Upper lobe of right lung (tissue), 1 donor: ENCODE measurements at places on chromosomes 5 and 9. TPM values are rescaled to one million over a fixed set of nuclear protein-coding genes. Genes with fewer than 3 reads are reported as not detected.

Gene ASPN
- 7.5 TPM for total RNA-seq

DNA sequence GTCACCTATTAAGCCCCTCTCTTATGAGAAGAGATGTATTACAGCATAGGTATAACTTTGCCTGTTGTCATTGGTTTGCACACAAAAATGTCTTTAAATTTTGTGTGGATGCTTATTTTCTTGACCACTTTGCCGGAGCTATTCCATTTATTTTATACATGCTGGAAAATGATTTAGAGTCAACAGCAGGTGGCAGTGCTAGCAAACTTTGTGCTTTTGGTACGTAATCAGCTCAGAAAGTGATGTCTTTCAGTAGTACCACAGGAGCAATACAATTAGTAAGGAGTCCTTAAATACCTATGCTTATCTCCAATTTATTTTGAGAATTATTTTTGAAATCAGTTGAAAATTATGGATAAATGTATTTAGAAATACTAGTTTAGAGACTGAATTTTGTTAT, 19.8 kb upstream of the NUDT12 start:
- no peaks in the 10 kb centered on the region for H3K27me3 ChIP-seq
- H3K4me1 ChIP-seq, result no peaks in the 10 kb centered on the region
- no peak overlapping the region for H3K4me3 ChIP-seq
- H3K27ac ChIP-seq, result no peak overlapping the region

GRCh38 chr9:91028166-91028827, 226.7 kb downstream of the SYK start:
- DNase-seq, result no peak
- H3K27me3 ChIP-seq, result no peaks in the 10 kb centered on the region
- no peaks in the 10 kb centered on the region for H3K4me1 ChIP-seq
- no peak overlapping the region for H3K27ac ChIP-seq
- H3K4me3 ChIP-seq, result no peak overlapping the region

- no peak for DNase-seq
- H3K27ac ChIP-seq, result no peak overlapping the region
- H3K4me1 ChIP-seq, result no peaks in the 10 kb centered on the region
- H3K27me3 ChIP-seq, result no peaks in the 10 kb centered on the region
- H3K4me3 ChIP-seq, result no peak overlapping the region
Observed at GRCh38 chr9:3008091-3008490, 164.2 kb upstream of the PUM3 start.

GRCh38 chr9:128940271-128940921, 7.0 kb downstream of the DOLK start:
- no peak overlapping the region for H3K4me3 ChIP-seq
- H3K27me3 ChIP-seq, result no peaks in the 10 kb centered on the region
- H3K27ac ChIP-seq, result peak overlapping the region; percentile 6
- peaks cover 7% of the 10 kb centered on the region for H3K4me1 ChIP-seq
- DNase-seq, result peak; percentile 32
- H3K36me3 ChIP-seq, result peaks cover under 1% of the 10 kb centered on the region

DNA sequence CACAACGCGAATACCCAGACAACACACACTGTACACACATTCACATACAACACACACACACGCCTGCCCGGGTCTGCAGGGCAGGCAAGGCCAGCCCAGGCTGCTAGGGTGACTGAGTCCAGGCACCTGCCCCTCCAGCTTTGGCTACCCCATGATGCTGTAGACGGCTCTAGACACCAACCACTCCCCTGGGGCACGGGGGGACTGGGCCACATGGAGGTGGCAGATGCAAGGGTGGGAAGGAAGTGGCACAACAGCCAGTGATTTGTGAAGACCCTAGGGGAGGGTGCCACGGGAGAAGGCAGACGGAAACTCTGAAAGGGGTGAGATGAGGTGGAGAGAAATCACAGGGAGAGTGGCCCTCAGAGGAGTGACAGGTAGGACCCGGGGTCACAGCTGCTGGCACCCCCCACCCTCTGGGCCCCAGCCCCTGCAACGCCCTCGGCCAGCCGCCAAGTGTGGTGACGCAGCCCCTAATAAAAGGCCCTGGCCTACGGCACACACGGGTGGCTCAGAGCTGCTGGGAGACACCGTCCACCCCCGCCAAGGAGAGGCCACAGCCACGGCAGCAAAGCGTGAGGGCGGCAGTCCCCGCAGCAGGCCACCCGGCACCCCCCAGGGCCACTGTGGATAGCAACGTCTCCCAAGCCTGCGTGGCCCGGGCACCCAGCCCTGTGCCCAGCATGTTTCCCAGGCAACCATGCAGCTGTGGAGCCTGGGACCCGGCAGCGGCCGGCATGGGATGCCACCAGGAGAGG, 6.6 kb upstream of the CCDC187 start:
- H3K4me1 ChIP-seq, result no peaks in the 10 kb centered on the region
- H3K27ac ChIP-seq, result no peak overlapping the region
- no peak overlapping the region for H3K4me3 ChIP-seq
- no peaks in the 10 kb centered on the region for H3K36me3 ChIP-seq
- DNase-seq, result no peak

DNA sequence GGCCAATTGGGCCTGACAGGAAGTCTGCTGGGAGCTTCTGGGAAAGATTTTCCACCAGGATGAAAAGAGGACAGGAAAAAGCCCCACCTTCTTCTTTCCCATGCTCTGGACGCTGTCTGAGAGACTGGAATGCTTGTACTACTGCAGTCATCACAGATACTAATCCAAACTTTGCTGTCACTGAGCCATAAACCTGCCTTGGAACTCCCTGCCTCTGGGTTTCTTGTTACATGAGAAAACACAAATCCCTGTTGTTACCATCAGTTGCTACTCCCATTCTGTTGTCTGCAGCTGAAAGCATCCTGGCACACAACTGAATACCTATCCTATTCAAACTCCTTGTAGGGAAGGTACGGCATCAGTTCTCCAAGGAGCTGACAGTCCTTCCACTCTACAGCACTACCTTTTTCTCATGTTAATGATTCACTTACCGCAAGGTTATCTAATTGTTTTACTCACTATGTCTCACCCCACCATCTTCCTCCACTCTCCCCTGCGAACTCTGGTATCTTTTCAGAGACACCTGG, 167.5 kb downstream of the CDK5RAP2 start:
- H3K4me3 ChIP-seq, result no peak overlapping the region
- no peaks in the 10 kb centered on the region for H3K27me3 ChIP-seq
- no peak for DNase-seq
- H3K36me3 ChIP-seq, result peaks cover 56% of the 10 kb centered on the region

DNA sequence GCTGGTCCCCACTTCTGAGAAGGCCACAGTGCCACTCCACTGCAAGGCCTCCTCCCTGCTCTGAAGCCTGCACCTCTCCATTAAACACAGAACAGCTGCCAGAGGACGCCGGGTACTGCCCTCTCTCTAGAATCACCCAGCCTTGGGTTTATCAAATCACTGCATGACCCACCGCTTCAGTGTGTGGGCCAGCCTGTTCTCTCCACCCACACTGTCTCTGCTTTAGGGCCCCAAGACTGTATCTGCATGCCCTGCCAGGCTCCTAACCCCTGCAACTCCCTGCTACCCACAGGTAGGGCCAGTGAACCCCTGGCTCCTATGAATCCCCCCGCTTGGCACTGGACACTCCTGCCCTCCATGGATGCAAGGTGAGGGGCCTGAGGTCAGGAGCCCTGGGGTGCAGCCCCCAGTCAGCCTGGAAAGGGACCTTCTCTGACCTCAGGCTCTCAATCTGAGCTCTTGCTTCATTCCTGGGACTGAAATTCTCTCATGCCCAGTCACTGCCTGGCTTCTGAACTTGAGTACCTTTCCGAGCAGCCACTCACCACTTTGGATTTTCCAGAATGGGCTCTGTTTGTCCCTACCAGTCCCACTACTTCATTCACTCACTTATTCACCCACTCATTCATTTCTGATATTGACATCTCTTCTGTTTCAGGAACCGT, 206.3 kb downstream of the GABBR2 start:
- no peaks in the 10 kb centered on the region for H3K36me3 ChIP-seq
- H3K4me1 ChIP-seq, result peaks cover 7% of the 10 kb centered on the region
- no peak overlapping the region for H3K4me3 ChIP-seq
- H3K27me3 ChIP-seq, result no peaks in the 10 kb centered on the region
- peak overlapping the region; percentile 70 for H3K27ac ChIP-seq

Gene FRRS1L
- total RNA-seq, result 0.09 TPM

Gene SLC34A3
- 0.23 TPM for total RNA-seq

Gene KIF4B
- total RNA-seq, result 0.17 TPM

DNA sequence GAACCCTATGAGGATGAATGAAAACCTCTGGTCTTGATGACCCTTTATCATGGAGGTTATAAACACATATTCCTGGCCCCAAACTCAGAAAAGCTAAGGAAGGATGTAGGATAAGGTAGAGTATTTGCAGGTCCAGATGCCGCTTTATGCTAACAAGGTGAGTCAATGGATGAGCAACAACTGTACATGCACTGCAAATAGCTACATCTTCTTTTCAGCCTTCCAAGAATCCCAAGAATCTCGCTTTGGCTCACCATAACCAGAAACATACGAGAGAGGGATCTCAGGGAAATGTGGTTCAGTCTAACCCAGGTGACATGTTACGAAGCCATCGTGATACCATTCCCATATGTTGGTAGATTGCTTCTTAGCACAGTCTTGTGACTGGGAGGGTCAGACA, 152.3 kb upstream of the ANKH start:
- no peak for DNase-seq
- no peaks in the 10 kb centered on the region for H3K36me3 ChIP-seq
- no peak overlapping the region for H3K27ac ChIP-seq
- H3K4me3 ChIP-seq, result no peak overlapping the region
- H3K27me3 ChIP-seq, result peaks cover 3% of the 10 kb centered on the region

DNA sequence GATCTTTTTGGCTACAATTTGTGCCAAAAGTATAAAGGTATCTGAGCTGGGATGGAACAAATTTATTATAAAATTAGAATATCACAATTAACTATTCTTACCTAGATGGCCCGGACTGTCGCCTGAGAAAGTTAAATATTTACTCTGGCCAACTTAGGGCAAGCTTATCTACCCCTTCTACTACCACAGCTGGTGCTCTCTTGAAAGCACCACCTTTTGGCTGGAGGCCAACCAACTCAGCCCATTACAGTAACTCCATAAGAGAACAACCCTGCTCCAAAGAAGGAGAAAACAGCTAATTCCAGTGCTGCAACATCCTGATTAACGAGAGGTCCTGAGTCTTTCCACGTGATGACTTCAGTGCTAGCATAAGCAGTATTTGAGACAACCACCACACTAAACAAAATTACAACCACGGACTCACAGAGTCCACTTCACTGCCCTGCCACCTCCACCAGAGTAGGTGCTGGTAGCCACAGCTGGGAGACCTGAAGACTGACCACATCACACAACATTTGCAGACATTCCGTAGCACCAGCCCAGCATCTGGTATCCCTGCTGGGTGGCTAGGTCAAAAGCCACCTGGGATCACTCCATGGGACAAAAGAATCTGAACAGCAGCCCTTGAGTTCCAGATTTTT, 43.2 kb downstream of the RGMB start:
- no peak overlapping the region for H3K4me3 ChIP-seq
- DNase-seq, result peak; percentile 73
- no peak overlapping the region for H3K27ac ChIP-seq
- no peaks in the 10 kb centered on the region for H3K36me3 ChIP-seq
- H3K27me3 ChIP-seq, result no peaks in the 10 kb centered on the region

DNA sequence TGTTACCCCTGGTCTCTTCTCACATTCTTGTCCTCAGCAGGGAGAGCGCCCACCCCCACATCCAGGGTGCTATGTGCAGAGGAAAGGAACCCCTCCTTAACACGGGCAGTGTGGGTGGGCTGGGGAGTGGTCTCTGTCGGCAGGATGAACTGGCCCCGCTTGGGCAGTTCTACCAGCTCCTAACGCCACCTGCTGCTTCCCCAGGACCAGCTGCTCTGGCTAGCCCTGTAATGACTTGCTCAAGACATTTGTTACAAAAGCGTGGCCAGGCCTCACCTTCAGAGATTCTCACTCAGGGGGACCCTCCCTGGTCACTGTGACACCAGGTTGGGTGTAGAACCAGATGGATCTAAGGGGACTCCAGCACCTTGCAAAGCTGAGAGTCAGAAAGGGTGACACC, 82.4 kb downstream of the HMCN2 start:
- no peaks in the 10 kb centered on the region for H3K4me1 ChIP-seq
- no peaks in the 10 kb centered on the region for H3K27me3 ChIP-seq
- no peak for DNase-seq
- H3K36me3 ChIP-seq, result no peaks in the 10 kb centered on the region
- H3K27ac ChIP-seq, result no peak overlapping the region

DNA sequence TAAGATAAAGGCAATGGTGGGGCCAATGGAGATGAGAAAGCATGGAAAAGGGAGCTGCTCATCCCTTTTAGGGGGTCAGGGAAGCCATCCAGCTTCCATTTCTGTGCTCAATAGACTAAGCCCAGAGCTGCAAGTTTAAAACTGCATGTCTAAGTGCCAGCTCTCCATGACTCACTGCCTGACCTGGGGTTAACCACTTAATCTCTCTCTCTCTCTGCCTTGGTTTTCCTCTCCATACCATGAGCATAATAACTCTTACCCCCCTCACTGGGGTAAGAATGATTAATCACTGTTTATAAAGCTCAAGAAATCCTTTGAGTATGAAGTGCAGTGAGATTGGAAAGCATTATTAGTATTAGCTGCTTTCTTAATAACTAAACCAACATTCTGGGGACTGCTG, 1382.4 kb upstream of the WWC1 start:
- no peaks in the 10 kb centered on the region for H3K4me1 ChIP-seq
- no peak for DNase-seq
- H3K36me3 ChIP-seq, result no peaks in the 10 kb centered on the region
- no peak overlapping the region for H3K27ac ChIP-seq

- no peaks in the 10 kb centered on the region for H3K27me3 ChIP-seq
- H3K27ac ChIP-seq, result no peak overlapping the region
- no peak overlapping the region for H3K4me3 ChIP-seq
- H3K4me1 ChIP-seq, result no peaks in the 10 kb centered on the region
- no peak for DNase-seq
Observed at GRCh38 chr5:133343196-133343595, 269.1 kb downstream of the FSTL4 start.

DNA sequence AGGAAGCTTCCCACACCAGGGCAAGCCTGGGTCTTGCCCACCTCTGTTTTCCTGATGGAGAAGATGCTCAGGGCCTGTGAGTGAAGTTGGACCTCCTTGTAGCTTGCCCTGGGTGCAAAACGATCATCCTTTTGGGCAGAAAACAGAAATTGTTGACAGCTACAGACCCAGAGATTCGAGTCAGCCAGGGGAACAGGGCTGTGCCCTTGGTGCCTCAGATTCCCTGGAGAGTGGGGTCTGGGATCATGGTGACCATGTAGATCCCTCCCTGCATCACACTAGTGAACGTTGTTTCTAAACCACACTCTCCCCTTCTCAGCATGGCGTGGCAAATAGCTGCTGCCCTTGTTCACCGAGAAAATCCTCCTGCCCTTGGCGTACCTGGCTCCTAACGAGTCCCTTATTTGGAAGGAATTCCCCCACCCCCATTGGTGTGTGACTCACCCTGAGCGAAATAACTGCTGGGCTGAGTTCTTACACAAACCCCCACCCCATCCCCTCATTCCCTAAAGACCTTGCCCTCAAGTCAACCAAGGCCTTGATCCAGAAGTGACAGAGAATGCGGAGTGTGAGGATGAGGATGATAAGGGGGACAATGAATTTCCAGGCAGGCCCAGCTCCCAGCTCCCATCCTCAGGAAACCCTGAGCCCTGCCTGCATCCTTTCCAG, 1.1 kb upstream of the DCANP1 start:
- DNase-seq, result no peak
- H3K27me3 ChIP-seq, result peaks cover 7% of the 10 kb centered on the region
- no peak overlapping the region for H3K27ac ChIP-seq
- no peaks in the 10 kb centered on the region for H3K36me3 ChIP-seq
- peaks cover 16% of the 10 kb centered on the region for H3K4me1 ChIP-seq
- no peak overlapping the region for H3K4me3 ChIP-seq

GRCh38 chr9:132176338-132176737, 14.5 kb downstream of the NTNG2 start:
- H3K4me3 ChIP-seq, result no peak overlapping the region
- H3K27me3 ChIP-seq, result peaks cover 8% of the 10 kb centered on the region
- no peak for DNase-seq
- H3K36me3 ChIP-seq, result no peaks in the 10 kb centered on the region
- no peak overlapping the region for H3K27ac ChIP-seq
- no peaks in the 10 kb centered on the region for H3K4me1 ChIP-seq
